Right forelimb (tissue), 1 donor: ENCODE measurements at places on chromosomes 3 and 15.

GRCh38 chr3:24047513-24047912, 102.4 kb downstream of the NR1D2 start:
- DNase-seq: no peak

GRCh38 chr3:127019449-127019848, 36.5 kb downstream of the PLXNA1 start:
- no peak for DNase-seq

DNA sequence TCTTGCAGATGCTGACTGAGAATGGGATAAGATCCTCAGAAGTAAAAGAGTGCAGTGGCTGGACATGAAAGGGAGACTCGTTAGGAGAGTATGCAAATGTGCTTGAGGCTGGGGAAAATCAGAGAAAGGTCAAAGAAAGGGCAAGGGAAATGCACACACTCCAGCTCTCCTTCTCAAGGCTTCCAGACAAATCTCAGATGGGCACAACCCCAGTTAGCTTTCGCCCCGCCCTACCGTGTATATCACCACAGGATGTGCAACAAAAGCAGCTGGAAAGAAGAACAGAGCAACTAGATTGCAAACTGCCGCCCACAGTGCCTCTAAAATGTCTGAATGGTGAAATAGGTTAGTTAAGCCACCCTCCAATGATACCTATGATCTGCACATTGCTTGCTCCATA, 63.9 kb downstream of the CERS3 start:
- DNase-seq: no peak

GRCh38 chr3:88149101-88149508, 654 bp upstream of the C3orf38 start:
- no peak for DNase-seq

DNA sequence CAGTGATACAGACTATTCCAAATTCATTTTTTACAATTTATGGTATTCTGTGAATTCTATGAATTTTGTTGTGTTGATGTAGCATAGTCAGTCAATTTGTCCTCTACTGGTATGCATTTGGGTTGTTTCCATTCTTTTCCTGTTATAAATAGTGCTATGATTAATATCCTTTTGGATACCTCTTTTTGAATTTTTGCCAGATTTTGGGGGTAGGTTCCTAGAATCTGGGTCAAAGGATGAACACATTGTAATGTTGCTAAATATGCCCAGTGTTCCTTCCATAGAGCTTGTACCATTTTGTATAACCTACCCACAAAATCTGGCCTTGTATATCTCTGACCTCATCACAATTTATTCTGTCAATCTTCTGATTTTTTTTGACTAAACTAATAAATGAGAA, 44.4 kb upstream of the C3orf38 start:
- DNase-seq: no peak

DNA sequence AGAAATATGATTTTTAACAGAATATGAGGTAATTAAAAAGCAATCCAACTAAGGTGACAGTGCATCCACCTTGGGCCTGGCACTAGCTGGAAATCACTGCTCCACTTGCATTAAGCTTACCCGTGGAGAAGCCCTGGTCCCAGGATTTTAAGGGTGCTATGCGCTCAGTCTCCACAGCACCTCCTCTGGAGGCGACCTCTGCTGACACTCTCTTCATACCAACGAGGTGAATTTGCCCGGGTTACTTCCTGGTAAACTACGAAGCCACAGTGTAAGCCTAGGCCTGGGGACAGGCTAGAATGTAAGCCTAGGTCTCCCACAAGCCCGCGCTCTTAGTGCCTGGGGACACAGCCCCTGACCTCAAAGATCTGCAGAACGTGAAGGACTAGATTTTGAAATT, 793 bp downstream of the APOD start:
- no peak for DNase-seq

- no peak for DNase-seq
Measured at GRCh38 chr15:68991723-68992122, 22.8 kb upstream of the NOX5 start.
